ENCODE measurements at places on chromosomes 11 and 22. TPM values are rescaled to one million over a fixed set of nuclear protein-coding genes. Genes with fewer than 3 reads are reported as not detected.

The ACRV1 gene
- total RNA-seq: not detected

The MLC1 gene
- 0.25 TPM for total RNA-seq

The MS4A6E gene
- not detected for total RNA-seq

DNA sequence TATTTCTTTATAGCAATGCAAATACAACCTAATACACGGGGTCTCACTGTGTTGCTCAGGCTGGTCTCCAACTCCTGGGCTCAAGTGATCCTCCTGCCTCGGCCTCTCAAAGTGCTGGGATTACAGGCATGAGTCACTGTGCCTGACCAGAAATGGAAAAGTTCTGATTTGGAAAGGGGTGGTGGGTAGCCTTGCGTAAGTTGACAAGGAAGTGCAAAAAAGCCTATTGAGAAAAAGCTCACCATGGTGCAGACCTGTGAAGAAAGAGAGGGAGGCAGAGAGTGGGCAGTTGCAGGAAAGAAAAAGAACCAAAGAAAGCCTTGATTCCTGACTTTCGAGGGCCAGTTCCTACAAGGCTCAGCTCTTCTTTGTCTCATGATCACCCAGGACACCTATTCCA, 27.1 kb downstream of the AGBL2 start:
- no peak for DNase-seq

DNA sequence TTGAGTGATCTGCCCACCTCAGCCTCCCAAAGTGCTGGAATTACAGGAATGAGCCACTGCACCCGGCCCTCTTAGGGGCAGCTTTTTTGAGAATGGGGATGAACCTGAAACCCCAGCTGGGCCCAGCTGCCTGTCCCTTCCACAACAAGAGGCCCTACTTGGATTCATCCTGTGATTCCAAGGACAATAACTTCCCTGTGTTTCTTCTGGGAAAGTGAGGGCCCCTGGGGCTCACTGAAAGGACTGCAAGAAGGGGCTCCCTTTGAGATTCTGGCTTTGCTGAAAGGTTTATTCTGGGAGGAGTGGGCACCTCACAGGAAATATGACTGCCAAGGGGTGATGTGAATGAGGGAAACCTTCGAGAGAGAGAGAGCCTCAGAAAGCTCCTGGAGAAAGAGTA, 12.3 kb upstream of the GNAZ start:
- DNase-seq: no peak

GRCh38 chr22:47163481-47163855, 401.0 kb downstream of the TBC1D22A start:
- no peak for DNase-seq

- no peak for DNase-seq
Measured at GRCh38 chr11:100734743-100735527, 47.8 kb downstream of the ARHGAP42 start.

DNA sequence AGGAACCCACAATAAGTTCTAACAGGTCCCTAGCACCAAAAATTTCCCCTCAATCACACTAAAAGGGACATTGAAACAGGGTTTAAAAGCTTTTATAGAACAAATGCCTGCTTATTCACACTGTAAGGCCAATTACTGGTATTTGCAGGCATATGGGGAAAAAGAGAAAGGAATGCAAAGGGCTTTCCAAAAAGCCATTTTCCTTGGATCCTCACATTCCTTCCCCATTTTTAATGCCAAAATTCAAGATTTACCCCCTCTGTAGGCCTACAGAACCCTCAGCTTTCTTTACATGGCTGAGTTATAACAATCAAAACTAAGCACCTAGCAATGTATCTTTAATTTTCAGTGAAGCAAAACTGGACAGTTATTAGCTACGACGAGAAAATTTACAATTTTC, 102.0 kb downstream of the SBF2 start:
- DNase-seq: no peak

DNA sequence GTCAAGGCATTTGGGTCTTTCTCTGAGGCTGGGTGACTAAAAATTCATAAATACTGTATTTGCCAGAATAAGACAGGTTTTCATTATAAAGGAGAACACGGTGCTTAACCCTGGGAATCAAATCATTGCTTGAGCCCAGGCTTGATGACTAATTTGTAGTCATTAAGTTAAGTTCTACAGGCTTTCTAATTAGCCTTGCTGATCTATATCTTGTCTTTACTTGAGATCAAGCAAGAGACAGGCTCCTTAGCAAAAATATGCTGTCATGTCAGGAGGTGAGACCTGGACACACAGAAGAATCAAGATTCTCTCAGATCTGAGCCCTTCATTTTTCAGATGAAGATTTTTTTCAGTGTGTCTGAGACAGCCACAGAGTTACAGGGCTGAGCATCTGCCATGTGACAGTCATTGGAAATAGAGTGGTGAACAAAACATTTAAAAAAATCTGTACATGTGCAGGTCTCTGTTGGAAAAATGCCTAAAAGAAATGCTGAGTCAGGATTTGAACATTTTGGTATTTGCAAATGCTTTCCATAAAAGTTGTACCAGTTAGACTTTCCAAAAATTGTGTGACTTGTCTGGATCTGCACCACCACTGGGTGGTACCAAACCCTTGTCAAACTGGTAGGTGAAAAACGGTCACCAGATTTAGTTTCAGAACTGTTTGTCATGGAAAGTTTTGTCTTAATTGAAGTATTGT, 14.6 kb downstream of the ACAT1 start:
- DNase-seq: peak; percentile 32

- DNase-seq: no peak
Measured at GRCh38 chr11:44652901-44653644, 73.7 kb upstream of the TSPAN18 start.

- no peak for DNase-seq
Measured at GRCh38 chr11:69817265-69818230, 1.7 kb downstream of the FGF3 start.

DNA sequence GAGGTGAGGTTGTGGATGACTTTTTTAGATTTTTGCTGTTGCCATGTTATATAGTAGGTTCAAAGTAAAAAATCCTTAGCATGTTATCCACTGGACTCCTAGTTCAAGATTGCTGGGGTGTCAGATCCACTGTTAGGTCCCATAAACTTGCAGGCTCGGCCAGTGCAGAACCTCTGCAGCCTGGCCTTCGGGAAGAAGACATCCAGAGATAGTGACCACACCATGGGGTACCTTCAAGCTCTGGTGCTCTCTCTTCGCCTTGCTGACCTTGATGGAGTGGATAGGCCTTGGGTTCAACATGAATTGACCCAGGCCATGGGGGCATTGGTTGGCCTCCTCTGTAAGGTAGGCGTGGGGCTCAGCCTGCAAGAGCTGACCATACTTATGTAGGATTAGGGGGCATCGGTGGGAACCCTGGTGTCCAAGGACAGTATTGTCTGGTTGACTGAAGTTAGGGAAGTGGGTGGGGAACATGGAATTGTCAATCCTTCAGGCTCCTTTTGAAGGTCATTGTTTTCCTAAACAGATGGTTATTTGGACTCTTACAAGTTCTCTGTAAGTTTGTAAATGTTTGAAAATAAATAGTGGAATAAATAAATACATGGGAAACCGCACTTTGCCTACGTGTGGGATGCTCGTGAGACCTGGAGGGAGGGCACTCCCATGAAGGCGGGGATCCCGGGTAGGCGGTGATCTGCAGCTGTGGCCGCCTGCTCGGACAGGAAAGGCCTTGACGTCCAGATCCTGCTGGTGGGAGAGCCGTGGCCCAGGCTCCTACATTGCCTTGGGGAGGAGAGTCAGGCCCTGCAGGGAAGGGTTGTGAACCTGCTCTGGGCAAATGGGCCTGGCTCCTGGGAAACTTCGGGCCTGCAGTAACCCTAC, 37.1 kb downstream of the BCR start:
- DNase-seq: no peak

- DNase-seq: no peak
Measured at GRCh38 chr11:62958547-62959421, 26.0 kb downstream of the SLC22A6 start.

- no peak for DNase-seq
Measured at GRCh38 chr22:27892811-27893210, 26.2 kb downstream of the PITPNB start.

DNA sequence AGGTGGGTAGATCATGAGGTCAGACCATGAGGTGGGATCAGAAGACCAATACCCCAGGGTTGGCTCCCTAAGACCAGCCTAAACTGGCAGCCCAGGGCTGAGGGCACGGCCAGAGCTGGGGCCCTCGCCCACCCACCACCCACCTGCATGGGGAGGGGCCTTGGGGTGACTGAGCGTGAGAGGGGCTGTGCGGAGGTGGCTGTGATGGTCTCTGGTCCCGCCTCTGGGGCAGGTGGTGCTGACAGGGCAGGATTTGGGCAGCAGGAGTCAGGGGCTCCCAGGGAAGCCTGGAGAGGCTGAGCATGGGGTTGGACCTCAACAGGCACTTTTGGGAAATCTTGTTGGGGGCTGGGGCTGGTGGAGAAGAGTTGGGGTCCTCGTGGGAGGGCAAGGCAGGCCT, 39.8 kb upstream of the MUC5AC start:
- no peak for DNase-seq

Data from activated CD4-positive, alpha-beta T cell treated with anti-CD3 and anti-CD28 coated beads, Interleukin-2, amount 10 ng/mL, durations not matched to agents 7 days and 5 days (primary cell).